ENCODE measurements at places on chromosomes 11 and 22. TPM values are rescaled to one million over a fixed set of nuclear protein-coding genes. Genes with fewer than 3 reads are reported as not detected.

Gene MAPK8IP2
- total RNA-seq, result 3.8 TPM

Gene PKDREJ
- total RNA-seq, result not detected

Gene ARHGAP42
- total RNA-seq, result 7.7 TPM

Gene CRYBB3
- total RNA-seq, result 0.22 TPM

Gene NCR3LG1
- 1.7 TPM for total RNA-seq

Gene CHST1
- total RNA-seq, result 1.7 TPM

Gene CFAP300
- 6.9 TPM for total RNA-seq

Gene PGA4
- total RNA-seq, result not detected

Gene GRAP2
- total RNA-seq, result not detected

Gene ISX
- not detected for total RNA-seq

Gene SYCE3
- total RNA-seq, result not detected
